ENCODE measurements at places on chromosomes 5 and 9.

DNA sequence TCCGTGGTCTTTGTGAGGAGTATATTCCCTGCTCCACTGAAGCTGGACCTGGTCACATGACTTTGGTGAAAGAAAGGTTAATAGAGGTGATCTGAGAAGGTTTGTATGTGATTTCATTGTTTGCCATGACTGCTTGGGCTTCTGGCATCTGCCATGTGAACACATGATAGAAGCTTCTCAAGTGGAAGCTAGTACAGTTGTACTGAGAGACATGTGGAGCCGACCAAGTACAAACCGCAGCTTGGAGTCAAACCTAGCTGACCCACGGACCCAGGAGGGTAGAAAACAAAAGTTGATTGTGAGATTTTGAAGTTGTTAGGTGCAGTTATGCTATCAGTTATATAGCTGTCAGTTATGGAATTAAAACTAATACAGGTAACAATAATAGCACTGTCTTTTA is 140.4 kb downstream of the CARTPT start:
- no peak for DNase-seq

DNA sequence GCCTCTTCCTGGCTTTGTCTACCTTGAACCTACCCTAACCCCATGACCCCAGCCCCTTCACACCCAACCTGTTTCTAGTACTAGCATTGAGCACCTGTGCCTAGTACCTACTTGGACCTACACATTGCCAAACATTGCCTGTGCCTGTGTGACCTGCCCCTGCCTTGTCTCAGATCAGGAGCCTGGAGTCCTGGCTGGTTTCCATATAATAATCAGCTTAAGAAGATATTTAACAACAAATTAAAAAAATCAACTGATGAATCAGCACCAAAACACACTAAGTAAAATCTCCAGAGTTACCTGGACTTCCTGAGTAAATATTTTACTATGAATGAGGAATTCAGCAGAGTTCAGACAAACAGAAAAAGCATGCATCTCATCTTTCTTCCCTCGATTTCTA is 17.7 kb downstream of the LPAR1 start:
- no peak for DNase-seq

DNA sequence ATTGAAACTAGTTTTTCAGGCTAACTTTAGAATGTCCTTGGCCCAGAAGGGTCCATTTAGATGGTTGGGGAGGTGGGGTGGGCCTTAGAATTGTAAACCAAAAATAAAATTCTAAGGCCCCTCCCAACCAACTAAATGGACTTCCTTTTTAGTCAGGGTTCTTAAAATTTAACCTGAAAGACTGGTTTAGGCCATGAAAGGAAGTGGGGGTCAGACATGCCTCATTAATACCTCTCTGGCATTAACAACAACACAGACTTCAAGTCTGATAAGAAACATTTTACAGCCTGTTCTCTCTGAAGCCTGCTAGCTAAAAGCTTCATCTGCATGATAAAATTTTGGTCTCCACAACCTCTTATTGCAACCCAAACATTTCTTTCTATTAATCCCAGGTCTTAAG is 65.5 kb upstream of the TNC start:
- no peak for DNase-seq

DNA sequence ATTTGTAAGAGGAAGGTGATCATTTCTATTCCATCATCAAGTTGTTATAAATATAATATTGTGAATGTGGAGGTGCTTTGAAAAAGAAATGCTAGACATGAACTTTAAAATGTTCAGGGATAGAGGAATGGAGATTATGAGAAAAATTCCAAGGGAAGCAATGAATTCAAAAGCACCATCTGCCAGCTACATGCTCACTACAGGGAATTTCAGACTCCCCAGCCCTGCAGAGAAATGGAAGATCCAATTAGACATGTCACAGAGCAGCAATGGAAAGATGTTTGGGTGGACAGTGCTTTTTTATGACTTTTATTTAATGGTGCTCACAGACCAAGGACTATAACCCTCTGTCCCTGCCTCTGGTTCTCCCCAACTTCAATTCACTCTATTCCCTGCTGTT is 209.7 kb downstream of the ESM1 start:
- DNase-seq, result no peak

- DNase-seq, result no peak
Observed at GRCh38 chr9:5470122-5470521, 19.8 kb downstream of the CD274 start.

- DNase-seq, result no peak
Observed at GRCh38 chr5:164560216-164560615, 1054.8 kb downstream of the MAT2B start.

DNA sequence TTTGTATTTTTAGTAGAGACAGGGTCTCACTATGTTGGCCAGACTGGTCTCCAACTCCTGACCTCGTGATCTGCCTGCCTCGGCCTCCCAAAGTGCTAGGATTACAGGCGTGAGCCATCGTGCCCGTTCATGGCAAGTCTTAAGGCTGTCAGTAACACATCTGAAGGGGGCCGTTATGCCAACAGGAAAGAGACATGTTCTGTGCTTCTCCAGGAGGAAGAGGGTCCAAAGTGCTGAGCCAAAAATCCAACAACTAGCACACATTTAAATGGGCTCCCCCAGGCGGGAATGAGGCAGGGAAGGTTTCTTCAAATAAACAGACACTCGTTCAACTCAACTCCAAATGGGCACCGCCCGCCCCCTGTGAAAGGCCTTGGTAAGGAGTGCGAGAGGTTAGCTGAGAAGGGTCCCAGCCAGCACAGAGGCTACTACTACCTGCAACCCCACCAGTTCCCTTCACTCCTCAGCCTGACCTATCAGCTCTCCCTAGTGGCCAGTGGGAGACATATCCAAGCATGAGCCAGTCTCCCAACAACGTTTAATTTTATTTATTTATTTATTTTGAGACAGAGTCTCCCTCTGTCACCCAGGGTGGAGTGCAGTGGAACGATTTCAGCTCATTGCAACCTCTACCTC is 84.1 kb upstream of the DMRT1 start:
- no peak for DNase-seq

DNA sequence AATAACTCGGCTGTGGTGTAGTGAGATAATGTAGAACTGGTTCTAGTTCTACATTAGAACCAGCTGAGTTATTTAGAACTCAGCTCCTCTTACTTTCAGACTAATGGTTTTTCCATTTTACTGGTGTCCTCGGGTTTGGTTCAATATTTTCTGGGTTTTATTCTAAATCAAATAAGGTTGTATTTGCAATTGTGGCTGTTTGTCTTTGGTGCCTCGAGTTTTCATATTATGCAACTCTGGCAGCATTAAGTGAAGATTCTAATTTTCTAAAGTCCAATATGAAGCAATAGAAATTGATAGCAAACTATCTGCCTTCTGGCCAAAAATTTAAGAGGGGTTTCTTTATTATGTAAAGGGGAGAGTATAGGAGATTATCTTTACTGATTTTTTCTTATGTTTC is 19.0 kb downstream of the C6 start:
- DNase-seq, result no peak

DNA sequence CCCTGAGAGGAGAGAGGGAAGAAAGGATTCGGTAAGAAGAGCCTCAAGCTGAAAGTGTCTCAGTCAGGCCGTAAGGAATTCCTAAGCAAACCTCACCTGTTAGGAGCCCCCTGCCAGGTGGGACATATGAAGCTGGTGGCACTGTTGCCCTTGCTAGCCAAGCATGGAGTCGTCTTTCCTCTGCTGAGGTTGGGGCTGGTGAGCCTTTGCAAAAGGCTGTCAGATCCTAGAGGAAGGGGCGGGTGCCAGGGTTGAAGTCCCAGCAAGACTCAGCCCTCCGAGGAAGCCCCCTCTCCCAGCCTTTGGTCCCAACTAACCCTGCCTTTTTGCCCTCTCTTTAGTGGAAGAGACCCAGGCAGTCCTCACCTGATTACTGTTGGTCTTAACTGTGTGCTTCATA is 5.5 kb upstream of the SMIM32 start:
- DNase-seq, result no peak

DNA sequence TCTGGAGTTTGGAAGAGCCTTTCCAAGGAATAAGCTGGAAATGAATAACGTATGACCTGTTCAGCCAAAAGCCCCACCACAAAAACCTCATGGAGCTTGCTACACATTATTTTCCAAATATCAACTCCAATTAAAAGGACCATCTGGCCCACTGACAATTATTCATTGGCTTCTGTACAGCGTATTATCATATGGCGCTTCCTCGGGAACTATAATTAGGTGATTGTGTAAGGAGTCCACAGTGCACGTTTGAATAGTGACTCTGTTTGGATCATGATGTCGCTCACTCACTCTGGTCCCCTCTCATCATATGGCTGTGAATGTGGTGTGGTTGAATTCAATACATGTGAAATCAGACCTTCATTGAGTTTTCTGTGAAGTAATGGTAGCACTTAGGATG is 52.1 kb downstream of the GDNF start:
- no peak for DNase-seq

DNA sequence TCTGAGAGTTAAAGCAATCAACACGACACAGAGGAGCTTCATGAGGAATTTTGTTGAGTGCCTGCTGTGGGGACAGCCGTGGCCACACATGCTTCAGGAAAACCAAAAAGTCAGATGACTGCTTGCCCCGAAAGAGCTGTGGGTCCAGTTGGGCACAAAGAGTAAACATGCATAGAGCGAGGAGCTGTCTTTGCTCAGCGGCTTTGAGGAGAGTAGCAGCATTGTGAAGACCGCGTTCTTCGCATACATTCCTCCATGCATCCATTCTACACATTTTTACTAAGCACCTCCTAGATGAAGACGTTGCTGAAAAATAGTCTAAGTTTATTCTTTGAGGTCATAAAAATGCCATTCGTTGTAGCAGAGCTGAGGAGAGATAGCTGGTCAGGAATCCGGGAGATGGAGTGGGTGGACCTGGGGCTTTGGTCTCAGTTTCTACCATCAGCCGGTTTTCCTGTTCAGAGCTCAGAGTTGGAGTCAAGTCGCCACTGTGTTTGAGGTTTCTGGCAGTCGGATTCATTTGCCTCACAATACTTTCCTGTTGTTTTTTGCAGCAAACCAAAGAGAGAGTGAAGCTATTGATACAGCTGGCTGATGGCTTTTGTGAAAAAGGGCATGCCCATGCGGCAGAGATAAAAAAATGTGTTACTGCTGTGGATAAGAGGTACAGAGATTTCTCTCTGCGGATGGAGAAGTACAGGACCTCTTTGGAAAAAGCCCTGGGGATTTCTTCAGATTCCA is 194.5 kb upstream of the OTULINL start:
- DNase-seq, result no peak

- DNase-seq, result no peak
Observed at GRCh38 chr5:145378226-145378625, 456.9 kb downstream of the PRELID2 start.

DNA sequence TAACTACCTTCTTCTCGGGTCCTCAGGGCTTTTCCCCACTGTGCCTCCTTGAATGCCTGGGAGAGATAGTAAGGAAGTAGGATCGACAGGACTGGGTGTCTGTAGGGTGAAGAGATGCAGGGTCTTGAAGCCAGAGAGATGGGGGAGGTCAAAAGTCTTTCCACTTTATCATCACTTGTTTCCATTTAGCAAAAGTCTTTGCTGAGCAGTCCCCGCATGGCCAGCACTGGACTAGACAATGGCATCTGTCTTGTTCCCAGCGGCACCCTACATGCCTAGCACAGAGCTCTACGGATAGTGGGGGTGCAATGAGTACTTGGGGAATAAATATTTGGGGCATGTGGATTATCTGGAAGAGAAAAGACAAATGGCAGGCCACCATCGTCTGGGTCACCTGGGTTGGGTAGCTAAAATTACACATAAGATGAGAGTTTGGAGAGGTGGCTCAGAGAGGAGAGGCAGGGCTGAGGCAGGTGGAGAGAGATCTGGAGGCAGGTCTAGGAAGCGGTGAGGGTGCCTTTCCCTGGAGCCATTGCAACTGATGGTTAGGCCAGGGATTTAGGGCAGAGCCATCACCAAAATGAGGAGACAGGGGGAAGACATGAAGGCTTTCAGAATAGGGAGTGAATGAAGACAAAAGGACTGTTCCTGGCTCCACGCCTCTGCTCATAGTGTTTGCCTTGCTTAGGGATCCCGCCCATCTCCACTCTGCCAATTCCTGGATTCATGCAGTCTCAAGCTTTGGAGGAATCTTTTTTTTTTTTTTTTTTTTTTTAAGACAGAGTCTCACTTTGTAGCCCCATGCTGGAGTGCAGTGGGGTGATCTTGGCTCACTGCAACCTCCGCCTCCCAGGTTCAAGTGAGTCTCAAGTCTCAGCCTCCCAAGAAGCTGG is 250.8 kb upstream of the KLF4 start:
- DNase-seq, result no peak

- DNase-seq, result no peak
Observed at GRCh38 chr9:20664501-20664900, 19.6 kb upstream of the FOCAD start.

DNA sequence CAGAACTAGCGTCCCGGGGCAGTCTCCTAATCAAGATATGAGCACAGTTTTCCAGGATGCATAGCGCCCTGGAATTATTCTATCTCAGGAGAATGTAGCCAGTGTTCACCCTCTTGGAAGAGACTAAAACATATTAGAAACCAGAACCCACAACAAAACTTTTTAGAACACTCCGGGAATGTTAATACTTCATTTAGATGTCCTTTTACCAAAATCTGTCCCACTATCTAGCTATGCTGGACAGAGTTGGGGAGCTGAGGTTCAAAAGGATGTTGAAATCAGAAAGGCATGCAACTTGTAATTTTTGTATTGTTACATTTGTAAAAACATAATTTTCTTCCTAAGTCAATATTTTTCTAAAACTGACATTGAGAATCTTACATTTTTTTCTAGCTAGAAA is 386.5 kb upstream of the RFX3 start:
- DNase-seq, result no peak

- DNase-seq, result no peak
Observed at GRCh38 chr5:32076699-32077695, 97.1 kb downstream of the GOLPH3 start.

DNA sequence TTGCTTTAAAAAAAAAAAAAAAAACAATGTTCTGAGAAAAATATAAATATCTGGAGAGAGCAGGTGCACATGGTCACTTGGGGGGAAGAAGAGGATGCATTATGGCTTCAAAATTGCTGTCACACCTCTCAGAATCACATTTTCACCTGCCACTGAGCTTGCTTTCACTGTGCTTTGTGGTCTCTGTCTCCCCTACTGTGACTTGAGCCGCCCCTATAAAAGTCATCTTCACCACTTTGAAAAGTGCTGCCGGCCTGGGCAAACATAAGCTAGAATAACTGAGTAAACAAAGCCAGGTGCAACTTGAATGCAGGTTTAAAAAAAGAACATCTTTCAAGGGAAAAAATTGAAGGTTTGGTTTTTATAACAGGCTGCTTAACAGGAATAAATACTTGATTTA is 368.1 kb upstream of the GRIA1 start:
- DNase-seq, result no peak

DNA sequence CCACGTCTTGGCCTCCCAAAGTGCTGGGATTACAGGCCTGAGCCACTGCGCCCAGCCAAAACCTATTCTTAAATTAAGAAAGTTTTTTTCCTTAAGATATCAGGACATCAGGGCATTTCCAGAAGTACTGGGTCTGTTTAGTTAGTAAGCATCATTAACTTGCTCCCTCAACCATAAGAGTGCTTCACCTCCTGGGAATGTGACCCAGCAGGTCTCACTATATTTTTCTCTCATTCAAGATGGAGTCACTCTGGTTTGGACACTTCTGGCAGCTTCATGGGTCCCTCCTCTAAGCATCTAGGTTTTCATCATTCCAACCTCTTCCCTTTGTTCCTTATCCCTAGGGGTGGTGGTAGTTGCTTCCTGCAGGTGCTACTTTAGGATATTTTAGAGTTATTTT is 10.3 kb upstream of the BRD3OS start:
- no peak for DNase-seq

- DNase-seq, result no peak
Observed at GRCh38 chr9:124392871-124393460, 22.3 kb downstream of the PSMB7 start.

All from stimulated activated CD8-positive, alpha-beta memory T cell treated with anti-CD3 and anti-CD28 coated beads, Interleukin-2, amount 100 ng/mL, for 1 hour (primary cell).